ENCODE measurements at places on chromosomes 13 and 19.

DNA sequence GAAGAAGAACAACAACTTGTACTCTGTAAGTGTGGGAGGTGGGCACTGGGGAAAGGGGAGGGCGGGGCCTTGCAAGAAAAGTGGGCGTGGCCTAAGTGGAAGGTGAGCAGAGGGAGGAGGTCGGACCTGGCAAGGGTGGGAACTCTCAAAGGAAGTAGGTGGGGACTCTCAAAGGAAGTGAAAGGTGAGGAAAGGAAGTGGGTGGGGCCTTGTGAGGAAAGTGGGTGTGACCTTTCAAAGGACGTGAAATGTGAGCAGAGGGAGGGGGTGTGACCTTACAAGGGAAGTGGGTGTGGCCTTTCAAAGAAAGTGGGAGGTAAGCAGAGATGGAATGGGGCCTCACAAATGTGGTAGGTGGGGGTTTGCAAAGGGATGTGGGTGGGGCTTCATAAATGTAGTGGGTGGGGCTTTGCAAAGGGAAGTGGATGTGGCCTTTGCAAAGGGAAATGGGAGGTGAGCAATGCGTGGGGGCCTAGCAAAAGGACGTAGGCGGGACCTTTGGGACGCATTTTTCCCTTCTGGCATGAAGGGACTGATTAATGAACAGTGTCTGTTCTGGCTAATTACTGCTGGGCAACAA is 25.9 kb downstream of the ACSBG2 start:
- no peak for DNase-seq

DNA sequence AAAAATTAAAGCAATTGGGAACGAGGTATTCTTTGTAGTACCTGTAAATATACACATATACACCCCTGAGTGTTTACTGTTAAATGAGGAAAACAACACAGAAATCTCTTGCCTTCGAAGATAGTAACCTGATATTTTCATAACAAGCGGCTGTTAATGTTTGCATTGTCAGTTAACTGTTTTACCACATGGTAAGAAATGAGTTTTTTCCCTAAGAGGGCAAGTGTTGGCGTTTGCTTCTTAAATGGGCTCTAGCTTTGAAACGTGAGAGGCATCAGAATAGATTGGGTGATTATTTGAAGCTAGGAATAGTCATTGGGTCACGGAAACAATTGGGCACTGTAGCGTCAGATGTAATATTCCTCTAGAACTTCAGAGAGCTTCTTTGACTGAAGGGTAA is 22.0 kb upstream of the UPF3A start:
- no peak for DNase-seq

DNA sequence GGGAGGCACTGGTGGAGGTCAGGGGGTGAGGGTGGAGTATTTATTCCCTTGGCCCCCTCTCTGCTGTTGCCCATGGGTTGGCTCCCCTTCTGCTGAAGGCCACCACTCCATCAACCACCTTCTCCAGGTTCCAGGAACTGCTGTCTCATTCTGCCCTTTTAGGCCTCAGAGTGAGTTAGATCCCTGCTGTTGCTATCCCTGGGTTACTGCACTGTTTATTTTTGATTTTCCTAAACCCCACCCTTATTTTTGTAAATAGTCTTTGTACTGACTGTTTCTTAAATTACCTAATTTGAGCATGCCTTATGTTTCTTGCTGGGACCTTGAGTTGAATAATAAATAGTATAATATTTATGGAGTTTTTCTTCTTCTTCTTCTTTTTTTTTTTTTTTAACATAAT is 132.8 kb downstream of the RGCC start:
- DNase-seq, result no peak

DNA sequence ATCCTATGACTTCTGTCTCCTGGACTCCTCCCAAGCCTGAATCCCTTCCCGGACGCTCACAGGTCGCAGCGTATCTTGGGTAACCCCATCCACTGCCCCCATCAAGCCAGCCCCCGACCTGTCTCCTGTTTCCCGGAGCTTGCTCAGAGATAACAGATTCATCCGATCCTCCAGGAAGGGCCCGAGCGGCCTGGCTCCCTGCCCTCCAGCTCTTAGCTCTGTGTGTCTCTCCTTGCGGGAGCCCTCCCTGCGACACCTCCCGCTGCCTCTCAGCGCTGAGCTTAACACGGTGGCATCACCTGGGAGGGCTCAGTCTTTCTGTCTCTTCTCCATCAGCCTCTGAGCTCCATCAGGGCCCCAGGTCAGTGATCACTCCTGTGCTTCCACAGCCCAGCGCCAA is 4.3 kb upstream of the TMEM255B start:
- DNase-seq, result no peak

GRCh38 chr13:42594481-42595252 is 20.7 kb downstream of the TNFSF11 start:
- peak; percentile 71 for DNase-seq

DNA sequence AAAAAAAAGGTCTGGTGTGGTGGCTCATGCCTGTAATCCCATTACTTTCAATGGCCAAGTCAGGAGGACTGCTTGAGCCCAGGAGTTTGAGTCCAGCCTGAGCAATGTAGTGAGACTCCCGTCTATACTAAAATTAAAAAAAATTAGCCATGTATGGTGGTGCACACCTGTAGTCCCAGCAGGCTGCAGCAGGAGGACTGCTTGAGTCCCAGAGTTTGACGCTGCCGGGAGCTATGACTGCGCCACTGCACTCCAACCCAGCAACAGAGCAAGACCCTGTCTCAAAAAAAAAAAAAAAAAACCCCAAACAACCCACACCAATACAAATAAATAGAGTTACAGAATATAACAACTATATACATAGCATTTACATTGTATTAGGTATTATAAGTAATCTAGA is 65.7 kb downstream of the MICU2 start:
- DNase-seq, result no peak

DNA sequence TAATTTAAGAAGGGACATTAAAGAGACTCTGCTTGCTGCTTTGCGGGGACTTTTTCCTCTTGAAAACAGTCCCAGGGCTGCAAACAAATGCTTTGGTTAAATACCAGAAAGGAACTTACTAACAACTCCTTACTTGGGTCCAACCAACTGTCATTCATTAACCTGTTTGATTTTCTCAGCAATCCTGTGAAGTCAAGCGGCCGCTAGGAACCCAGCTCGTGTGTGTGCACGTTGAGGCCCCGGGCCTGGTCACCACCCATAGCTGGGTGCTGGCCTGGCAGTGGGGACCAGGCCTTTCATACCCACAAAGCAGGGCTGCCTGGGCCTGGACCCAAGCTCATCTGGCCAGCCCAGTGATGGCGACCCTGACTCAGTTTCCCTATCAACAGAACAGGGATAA is 50.7 kb downstream of the C1QTNF9 start:
- DNase-seq, result no peak

DNA sequence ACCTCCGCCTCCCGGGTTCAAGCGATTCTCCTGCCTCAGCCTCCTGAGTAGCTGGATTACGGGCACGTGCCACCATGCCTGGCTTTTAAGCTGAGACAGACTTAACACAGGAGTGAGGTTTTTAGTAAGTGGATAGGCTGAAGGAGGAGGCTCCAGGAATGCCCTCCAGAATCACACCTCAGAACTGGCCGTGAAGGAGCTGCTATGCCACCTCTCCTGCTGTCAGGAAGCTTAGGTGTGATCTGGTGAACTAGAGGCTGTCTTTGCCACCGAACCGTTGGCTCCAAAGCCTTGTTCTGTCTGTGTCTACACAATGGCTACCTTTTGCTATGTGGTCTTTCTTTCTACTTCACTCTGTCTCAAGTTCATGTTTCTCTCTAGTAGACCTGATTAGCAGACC is 4.2 kb downstream of the PDCD2L start:
- DNase-seq, result no peak

GRCh38 chr13:42864952-42865767 is 83.8 kb downstream of the FAM216B start:
- no peak for DNase-seq

GRCh38 chr19:8108560-8109445 is 40.6 kb downstream of the FBN3 start:
- no peak for DNase-seq

- no peak for DNase-seq
These were observed 55.8 kb downstream of the CPAMD8 start for GRCh38 chr19:16970821-16971220.

- DNase-seq, result no peak
These were observed 969 bp upstream of the POMP start for GRCh38 chr13:28657784-28658538.

GRCh38 chr19:47096721-47097120 is 16.9 kb downstream of the ZC3H4 start:
- DNase-seq, result no peak

- DNase-seq, result no peak
These were observed 937 bp upstream of the SPRY2 start for GRCh38 chr13:80341756-80342370.

All from smooth muscle cell of the brain vasculature (primary cell).